ENCODE measurements at places on chromosomes 4 and X. TPM values are rescaled to one million over a fixed set of nuclear protein-coding genes. Genes with fewer than 3 reads are reported as not detected.

The CACNA1F gene
- not detected for total RNA-seq

The UPF3B gene
- 5.5 TPM for total RNA-seq

The GRIA2 gene
- not detected for total RNA-seq

The SYP gene
- 0.28 TPM for total RNA-seq

The TCEAL7 gene
- 6.5 TPM for total RNA-seq

All from foreskin keratinocyte (primary cell).